IPS DF 6.9 (cell line): ENCODE measurements at places on chromosomes 3 and 15.
A peak's percentile ranks its signal among the peaks of the same experiment; 100 is the strongest.

DNA sequence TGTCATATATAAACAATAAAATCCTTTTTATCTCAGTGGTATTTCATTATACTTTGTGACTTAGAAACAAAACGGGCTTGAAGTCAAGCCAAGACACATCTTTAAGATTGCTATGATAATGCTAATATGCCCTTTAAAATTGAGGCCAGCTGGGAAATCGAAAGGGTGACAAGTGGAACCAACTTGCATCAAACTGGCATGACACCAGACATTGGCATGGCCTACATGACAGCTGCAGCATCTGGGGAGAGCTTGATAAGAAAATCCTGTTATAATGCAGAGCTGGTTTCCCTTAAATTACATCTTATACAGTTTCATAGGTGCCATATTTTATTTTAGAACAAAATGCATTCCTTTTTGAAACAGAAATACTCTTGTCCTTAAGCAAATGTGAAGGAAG is 325.2 kb downstream of the ZBBX start:
- no peak for DNase-seq

- DNase-seq, result no peak
Measured at GRCh38 chr3:73225991-73226390, 164.5 kb downstream of the EBLN2 start.

DNA sequence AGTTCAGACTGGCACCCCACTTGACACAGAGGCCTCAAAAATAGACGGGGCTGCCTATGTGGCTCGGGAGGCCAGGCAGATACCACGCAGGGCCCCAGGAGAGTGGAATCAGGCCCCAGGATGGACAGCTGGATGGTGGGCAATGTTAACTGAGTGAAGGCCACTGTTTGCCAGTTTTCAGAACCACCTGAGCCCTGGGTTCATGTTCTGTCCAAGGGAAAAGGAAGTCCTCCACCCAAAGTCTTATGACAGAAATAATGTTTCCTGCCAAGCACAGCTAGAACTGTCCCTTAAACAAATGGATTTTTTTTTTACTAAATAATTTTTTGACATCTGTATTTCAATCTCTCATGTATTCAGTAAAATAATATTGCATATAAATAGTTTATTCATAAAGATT is 228.4 kb downstream of the KLF13 start:
- no peak for DNase-seq

DNA sequence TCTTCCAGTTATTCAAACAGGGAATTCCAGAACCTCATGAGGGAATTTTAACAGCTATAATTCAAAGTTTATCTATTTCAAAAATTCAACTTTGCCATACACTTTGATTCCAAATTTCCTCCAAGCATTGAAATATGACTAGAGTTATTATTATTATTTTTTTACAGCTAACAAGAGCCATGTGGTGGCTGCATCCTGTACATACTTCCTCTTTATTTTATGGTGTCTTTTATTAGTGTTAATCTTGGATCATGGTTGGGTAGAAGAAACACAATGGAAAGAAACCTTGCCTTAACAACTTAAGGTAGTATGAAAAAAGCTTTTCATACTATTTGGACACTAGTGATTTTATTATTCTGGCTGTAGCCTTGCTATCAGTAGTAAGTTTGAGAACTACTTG is 52.7 kb downstream of the TFG start:
- DNase-seq, result no peak

DNA sequence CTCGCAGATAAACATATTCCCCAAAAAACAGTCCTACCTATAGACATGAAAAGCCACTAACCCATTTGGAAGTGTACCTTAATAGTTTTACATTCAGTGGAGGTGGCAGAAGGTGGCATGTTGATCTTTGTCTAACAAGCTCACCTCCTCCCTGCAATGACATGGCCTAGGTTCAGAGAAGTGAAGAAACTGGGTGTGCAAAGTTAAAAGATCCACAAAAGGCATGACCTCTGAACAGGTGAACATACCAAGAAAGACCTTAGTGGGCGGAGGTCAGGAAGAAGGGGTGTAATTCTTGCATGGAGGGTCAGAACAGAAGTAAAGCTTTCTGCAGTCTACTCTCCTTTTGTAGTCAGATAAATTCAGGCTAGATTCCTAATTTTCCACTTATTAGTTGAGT is 822 bp downstream of the MRPL3 start:
- no peak for DNase-seq

GRCh38 chr3:186525369-186526255 is 18.6 kb downstream of the CRYGS start:
- no peak for DNase-seq

DNA sequence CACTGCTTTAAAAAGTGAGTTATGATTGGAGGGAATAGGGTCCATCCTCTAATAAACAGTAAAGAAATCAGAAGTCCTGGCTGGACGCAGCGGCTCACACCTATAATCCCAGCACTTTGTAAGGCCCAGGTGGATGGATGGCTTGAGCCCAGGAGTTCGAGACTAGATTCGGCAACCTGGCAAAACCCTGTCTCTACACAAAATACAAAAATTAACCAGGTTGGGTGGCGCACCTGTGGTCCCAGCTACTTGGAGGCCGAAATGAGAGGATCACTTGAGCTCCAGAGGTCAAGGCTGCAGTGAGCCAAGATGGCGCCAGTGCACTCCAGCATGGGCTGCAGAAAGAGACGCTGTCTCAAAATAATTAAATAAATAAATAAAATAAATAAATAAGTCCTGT is 171.2 kb downstream of the POTEB3 start:
- no peak for DNase-seq

GRCh38 chr3:33075995-33076394 is 21.0 kb downstream of the GLB1 start:
- no peak for DNase-seq

DNA sequence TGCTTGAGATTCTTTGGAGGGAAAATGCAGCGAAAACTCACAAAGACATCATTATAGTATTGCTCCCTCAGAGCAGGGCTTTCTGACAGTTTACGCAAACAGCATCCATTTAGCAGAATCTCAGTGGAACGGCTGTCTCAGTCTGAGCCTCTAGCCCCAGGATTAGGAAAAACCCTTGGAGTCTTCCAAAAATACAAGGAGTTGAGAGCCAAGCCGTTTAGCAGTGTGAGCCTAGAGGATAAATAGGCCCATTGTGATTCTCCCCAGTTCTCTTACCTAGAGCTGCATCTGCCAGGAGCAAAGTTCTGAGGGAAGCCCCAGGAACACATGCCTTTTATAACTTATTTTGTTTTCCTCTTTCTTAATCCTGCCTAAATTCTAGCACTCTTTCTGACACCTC is 359.6 kb downstream of the NTRK3 start:
- no peak for DNase-seq

GRCh38 chr15:33467816-33468163 is 157.0 kb downstream of the RYR3 start:
- DNase-seq, result no peak

GRCh38 chr3:197335428-197336132 is 37.2 kb upstream of the DLG1 start:
- no peak for DNase-seq

- DNase-seq, result no peak
Measured at GRCh38 chr3:64224826-64225610, at the start of gene PRICKLE2. TSS of gene PRICKLE2 (minus strand) at chr3:64225466. CDS start at chr3:64198927, 26,539 bp downstream.

- no peak for DNase-seq
Measured at GRCh38 chr3:82294609-82295008, 533.2 kb upstream of the GBE1 start.

- no peak for DNase-seq
Measured at GRCh38 chr3:127791221-127791913, 30.9 kb downstream of the MGLL start.

GRCh38 chr3:180528843-180529242 is 73.1 kb upstream of the TTC14 start:
- DNase-seq, result no peak

DNA sequence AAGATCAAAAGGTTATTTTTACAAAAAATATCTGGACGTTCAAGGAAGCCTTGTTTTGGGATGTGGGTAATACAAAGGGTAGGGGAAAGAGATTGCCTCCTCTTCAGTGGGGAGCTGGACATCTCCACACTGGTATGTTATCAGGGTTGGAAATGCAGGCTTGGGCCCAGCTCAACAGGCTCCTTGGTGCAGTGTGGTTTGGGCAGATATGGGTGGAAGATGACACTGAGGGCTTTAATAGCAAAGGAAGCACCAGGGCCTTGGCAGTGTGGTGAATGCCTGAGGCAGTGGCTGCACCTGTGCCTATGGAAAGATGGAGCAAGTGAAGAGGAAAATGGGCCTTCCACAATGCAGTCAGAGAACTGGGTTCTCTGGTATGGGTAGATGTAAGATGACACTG is 11.2 kb upstream of the MED12L start:
- DNase-seq, result no peak

DNA sequence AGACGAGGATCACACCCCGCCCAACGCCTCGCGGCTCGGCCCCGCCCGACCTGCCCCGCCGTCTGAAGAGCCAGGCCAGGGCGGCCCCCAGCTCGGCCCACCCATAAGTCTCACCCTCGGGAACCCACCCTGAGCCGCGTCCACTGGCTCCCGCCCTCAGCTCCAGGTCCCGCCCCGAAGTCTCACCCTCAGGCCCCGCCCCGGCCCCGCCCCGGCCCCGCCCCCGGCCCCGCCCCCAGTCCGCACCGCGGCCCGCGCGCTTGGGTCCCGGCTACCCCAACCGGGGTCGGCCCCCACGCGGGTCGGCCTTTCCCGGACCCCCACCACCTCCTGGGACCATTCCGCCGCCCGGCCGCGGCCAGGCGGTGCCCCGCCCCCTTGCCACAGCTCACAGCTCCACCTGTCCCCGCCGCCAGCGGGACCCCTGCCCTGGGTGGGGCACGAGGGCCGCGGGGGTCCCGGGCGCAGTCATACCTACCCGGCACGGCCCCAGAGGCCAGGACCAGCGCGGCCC is 489 bp downstream of the CSPG5 start:
- DNase-seq, result no peak

DNA sequence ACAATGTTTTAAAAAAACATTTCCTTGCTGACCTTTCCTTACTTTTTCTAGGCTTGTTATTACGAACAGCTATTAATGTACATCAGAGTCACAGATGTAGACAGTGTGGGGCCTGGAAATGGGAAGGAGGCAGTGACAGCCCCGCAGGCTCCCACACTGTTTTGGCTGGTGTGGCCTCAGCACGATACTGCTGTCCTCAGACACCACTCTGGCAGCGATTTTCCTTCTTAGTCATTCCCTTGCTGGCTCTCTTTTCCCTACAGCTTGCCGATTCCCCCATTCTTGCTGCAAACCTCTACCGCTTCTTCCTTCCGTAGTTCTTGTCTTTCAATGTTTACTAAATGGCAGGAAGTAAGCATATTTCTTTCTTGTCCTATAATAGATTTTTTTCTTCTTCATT is 113.1 kb downstream of the ABI3BP start:
- DNase-seq, result no peak

GRCh38 chr3:59128685-59129084 is 78.9 kb upstream of the CFAP20DC start:
- peak; percentile 90 for DNase-seq

DNA sequence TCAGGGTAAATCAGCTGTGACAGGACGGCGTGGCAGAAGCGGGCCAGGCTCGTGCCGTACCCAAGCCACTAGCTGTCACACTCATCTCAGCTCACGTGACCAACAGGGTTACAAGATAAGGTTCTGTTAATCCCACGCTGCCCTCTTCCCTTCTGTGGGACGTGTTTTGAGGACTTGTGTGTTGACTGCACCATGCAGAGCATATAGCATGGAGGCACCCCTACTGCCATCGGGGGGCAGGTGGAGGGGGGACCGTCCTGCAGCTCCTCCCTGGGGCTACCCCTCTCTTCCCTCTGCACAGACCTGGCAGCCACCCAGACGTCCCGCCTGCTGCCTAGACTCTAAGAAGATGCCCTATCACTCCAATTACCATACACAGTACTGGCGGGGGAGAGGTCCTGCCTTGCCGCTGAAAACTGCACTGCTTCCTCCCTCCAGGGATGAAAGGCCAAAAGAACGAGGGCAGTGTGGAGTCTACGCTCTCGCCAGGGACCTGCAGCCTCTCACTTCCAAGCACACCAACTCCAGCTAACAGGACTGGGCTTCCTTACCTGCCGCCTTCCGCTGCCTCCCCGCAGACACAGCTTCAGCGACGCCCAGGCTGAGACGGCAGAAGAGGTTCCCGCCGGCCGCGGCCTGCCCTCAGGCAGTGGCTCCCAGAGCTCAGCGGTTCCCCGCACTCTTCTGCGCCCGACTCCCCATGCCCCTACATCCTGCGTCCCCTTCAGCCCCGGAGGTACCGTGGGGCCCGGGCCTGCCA is at the start of gene TNK2:
Gene TNK2, minus strand, starts transcription at position 618 of the 760 bp plus-strand sequence. CDS start 19,963 bp downstream, outside the sequence.
- DNase-seq, result no peak
